ENCODE measurements at places on chromosomes 13 and 19. TPM values are rescaled to one million over a fixed set of nuclear protein-coding genes. Genes with fewer than 3 reads are reported as not detected.

DNA sequence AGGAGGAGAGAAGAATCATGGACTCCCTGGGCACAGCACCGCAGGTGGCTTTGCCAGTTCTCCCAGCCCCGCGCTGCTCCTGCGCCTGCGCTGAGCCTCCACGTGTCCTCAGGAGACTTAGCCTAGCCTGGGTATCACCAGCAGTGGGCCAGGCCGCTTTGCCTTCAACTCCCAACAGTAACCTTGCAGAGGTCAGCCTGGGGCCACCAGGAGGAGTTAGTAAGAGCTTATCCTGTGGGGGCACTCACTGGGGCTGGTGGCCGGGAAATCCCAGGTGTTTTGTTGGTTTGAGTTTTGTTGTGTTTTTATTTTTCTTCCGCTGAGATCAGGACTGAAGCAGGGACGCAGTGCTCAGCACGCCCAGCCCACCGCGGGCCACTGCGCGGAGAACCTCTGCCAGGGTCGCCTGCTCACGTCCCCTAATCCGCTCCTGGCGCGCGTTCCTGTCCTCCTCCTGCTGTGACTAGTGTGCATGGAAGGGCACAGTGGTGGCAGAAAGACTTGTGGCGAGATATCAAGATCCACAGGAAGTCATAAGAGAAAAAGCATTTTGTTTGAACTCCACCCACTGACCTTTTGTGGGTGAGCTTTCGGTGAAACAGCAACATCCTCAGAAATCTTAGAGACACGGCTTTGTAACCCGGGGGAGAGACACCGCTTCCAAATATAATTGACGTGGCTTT is 207.4 kb upstream of the RFC3 start:
- peak; percentile 60 for DNase-seq

DNA sequence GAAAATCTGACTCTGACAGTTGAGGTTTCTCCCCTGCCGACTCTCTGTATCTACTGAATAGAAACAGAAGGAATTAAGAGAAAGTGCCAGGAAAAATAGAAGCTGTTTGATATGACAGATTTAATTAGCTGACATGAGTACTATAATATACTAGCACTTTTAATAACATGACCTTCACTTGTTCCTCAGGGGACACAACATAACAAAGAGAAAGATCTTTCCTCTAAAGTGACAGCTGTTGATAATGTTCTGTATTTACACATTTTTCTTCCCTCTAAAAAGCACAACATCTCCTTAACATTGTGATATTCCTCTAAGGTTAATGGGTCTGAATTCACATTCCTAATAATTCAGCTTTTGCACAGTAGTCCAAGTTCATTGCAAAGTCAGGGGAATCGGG is 1136.0 kb downstream of the PCDH17 start:
- no peak for DNase-seq

The EBI3 gene
- 0.36 TPM for total RNA-seq

GRCh38 chr19:54312436-54313377 is at the start of gene LILRA5:
Gene LILRA5, minus strand, starts transcription at chr19:54313166. Its CDS starts 147 bp downstream, at chr19:54313019.
- no peak for DNase-seq

The TEX101 gene
- not detected for total RNA-seq

- DNase-seq: no peak
These were observed 1318.5 kb downstream of the PCDH9 start for GRCh38 chr13:65911546-65912193.

- no peak for DNase-seq
These were observed 1411.0 kb upstream of the SLC10A2 start for GRCh38 chr13:104477261-104477660.

The SLC25A41 gene
- total RNA-seq: 0.91 TPM

DNA sequence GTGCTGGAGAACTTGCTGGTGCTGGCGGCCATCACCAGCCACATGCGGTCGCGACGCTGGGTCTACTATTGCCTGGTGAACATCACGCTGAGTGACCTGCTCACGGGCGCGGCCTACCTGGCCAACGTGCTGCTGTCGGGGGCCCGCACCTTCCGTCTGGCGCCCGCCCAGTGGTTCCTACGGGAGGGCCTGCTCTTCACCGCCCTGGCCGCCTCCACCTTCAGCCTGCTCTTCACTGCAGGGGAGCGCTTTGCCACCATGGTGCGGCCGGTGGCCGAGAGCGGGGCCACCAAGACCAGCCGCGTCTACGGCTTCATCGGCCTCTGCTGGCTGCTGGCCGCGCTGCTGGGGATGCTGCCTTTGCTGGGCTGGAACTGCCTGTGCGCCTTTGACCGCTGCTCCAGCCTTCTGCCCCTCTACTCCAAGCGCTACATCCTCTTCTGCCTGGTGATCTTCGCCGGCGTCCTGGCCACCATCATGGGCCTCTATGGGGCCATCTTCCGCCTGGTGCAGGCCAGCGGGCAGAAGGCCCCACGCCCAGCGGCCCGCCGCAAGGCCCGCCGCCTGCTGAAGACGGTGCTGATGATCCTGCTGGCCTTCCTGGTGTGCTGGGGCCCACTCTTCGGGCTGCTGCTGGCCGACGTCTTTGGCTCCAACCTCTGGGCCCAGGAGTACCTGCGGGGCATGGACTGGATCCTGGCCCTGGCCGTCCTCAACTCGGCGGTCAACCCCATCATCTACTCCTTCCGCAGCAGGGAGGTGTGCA is 587 bp downstream of the S1PR4 start:
- no peak for DNase-seq

DNA sequence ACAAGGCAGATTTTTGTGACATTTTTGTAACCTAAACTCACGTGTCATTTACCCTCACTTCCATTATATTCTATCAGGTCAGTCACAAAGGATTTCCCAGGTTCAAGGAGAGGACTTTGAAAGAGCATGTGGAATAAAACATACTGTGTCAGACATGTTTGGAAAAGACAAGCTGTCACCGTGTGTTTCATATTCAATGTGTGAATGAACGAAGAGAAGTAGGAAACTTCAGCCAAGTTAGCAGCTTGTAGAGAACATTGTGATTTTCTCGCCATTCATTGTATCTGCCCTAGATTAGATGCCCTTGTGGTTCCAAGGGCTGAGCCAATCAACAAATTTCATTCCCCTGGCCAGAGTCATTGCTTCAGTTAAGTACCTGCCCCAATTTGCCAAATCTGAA is 2288.9 kb upstream of the PCDH20 start:
- no peak for DNase-seq

- no peak for DNase-seq
These were observed 3.3 kb upstream of the NAPA start for GRCh38 chr19:47518139-47518538.

DNA sequence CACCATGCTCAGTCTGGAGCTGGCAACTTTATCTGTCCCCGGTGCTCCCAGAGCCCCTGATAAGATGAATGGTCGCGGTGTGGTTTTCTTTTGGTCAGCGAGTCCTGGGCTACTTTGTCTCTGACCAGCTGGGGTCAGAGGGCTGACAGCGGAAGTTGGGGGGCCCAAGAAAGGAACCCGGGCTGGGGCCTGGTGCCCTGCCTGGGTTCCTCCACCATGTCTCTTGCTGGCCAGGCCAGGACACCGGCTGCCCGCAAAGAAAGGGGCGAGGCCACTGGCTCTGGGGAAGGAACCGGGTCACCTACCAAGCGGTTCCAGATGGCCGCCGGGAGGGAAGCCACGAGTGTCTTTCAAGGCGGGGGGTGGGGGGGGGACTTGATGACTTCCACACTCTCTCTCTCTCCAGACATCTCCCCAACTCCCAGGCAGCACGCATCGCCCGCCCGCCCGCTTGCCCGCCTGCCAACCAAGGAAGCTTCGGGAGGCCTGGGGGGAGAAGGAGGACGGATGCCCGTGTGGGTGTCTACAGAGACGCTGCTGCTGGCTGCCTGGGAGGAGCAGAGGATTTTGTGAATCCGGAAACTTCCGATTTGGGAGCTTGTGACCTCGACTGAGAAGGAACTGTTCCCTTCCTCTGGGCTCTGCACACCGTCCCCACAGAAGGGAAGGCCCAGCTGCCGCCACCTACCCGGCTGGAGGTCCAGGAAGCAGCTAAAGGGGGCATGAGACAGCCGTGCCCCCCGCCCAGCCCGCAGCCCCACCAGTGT is 1.1 kb downstream of the PIP5K1C start:
- DNase-seq: peak; percentile 80

The RFX2 gene
- 11.4 TPM for total RNA-seq

The SLC25A42 gene
- total RNA-seq: 11.1 TPM

DNA sequence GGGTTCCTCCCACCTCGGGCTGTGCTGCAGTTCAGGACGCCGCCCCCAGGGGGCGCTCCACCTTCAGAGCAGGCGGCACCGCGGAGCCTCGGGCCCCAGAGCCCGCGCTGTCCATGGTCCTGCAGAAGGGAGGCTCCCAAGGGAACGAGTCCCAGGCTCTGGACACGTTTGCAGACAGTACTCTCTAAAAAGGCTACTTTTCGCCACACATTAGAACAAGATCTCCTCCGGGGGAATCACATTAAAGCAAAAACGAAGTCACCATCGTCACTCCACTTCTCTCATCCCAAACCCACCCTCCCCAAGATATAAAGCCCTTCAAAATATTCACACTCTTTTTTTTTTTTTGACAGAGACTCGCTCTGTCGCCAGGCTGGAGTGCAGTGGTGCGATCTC is 4.6 kb upstream of the SIGLEC10 start:
- peak; percentile 61 for DNase-seq

- no peak for DNase-seq
These were observed 190.6 kb upstream of the NBEA start for GRCh38 chr13:34751492-34751891.

DNA sequence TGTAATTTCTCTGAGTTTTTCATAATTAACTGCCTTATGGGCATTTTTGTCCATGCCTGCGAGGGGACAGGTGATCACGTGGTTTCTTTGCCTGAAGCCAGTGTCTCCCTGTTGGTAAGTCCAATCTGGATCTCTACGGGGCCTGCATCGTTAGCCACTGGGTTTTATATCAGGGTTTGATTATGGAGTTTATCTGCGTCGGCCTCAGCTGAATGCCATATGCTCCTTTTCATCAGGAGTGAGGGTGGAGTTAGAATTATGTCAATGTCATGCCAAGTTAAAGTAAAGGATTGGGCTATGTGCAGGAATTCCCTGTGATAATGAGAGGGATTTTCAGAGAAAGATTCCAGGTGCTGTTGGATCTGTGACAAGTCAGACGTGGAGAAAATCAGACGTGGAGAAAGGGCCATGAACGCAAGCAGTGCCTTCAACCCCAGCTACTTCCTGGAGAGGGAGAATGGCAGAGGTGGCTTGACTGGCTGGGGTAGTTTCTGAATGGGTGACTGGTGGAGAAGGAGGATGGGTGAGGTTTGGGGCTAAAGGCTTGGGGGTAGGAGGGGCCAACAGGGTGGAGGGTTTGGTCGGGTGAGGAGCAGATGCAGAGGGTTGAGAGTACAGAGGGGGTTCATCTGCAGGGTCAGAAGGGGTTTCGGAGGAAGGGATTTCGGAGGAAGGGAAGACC is 24.3 kb downstream of the TMEM255B start:
- DNase-seq: no peak

DNA sequence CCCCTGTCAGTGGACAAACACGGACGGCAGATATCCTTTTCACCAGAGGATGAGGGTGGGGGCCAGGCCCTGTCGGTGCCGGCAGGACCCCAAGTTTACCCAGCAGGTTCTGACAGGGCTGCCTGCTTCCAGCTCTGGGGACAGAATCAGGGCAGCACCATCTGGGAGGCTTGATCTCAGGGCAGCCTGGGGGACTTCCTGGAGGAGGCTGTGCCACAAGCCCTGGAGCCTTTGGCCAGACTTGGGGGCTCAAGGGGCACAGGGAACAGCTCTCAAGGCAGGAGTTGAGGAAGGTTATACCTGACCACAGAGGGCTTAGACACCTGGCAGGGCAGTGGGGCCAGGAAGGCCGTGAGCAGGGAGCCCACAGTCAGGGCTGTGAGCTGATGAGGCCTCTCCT is 45.2 kb downstream of the COMP start:
- DNase-seq: no peak

- DNase-seq: no peak
These were observed 42.8 kb upstream of the DCUN1D2 start for GRCh38 chr13:113533161-113533840.

The CRLF1 gene
- 3.0 TPM for total RNA-seq

The ZNF575 gene
- total RNA-seq: 0.27 TPM

DNA sequence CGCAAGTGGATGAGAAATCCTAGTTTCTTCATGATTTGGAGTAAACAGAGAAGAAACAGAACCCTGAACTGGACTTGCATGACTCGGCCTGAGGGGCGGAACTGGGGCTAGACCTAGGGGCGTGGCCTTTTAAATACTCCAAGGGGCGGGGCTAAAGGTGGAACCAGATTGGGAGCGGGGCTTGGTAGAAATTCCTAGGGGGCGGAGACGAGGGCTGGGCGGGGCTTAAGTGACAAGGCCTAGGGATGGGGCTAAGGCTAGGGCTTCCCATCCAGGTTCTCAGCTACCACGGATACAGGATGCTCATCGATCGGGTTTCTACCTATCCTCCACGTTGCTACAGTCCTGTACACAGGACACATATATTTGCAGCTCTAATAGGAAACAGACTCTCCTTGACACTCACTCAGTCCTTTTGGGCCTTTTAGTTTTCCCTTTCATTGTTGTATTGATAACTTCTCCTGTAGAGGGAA is 372 bp upstream of the ZNF699 start:
- peak; percentile 94 for DNase-seq

The ATP4B gene
- total RNA-seq: not detected

DNA sequence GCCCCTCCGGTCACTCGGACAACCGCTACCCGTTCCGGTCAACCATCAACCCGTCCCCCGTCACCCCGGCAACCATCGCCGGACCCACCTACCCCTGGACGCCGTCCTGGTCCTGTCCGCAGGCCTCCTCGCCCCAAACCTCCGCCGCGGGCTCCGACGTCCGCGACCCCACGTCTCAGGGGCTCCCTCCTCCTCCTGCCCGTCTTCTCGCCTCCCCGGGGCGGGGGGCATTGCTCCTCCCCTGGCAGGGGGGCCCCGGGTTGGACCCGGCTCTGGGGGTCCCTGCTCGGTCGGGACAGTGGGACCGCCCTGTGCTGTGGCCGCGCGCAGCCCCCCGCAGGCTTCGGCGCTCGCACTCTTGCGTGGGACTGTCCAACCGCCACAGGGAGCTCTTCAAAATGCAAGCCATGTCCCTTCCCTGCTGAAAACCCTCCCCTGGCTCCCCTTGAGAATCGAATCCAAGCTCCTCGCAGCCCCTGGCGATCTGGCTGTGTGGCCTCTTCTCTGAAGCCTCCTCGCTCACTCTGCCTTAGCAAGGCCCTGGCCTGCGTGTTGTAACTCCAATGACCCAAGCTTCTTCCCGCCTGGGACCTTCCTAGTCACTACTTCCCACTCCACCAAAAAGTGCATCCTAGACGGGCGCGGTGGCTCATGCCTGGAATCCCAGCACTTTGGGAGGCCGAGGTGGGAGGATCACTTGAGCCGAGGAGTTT is 8.4 kb downstream of the EPHX3 start:
- DNase-seq: no peak

DNA sequence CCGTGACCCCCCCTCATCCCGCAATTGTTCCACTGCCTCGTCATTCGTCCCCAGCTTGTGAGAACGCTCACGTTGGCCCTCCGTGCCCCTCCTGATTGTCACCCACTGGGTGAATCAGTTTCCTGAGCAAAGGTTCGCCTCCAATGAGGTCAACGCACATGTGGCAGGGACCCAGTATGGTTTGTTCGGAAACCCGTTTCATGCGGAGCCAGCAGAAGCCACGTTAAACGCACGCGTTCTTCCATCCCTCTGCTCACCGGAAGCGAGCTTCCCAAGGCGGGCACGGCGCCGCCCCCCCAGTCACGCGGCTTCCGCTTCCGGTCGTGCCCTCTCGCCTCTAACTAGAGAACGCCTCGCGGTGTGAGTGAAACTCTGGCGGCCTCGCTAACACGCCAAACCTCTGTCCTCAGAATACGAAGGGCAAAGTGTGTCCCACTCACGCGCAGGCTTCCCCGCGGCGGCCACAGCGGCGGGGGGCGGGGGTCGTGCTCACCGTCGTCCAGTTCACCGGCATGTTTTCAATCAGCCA is 18.0 kb upstream of the CFAP97D2 start:
- no peak for DNase-seq

Data from cerebellum (tissue), 4 donors.